Thoracic aorta (tissue), 2 donors: ENCODE measurements at places on chromosomes 1 and 21. TPM values are rescaled to one million over a fixed set of nuclear protein-coding genes. Genes with fewer than 3 reads are reported as not detected.
A peak's percentile ranks its signal among the peaks of the same experiment; 100 is the strongest.

COL9A2 gene
- 16.7 TPM for total RNA-seq

GSTM2 gene
- 72.4 TPM for total RNA-seq

CR1L gene
- total RNA-seq = not detected

FCRL5 gene
- 0.54 TPM for total RNA-seq

GRCh38 chr21:42621166-42621818 is 32.1 kb upstream of the PDE9A start:
- no peak overlapping the region for H3K4me3 ChIP-seq
- no peaks in the 10 kb centered on the region for H3K36me3 ChIP-seq
- H3K27ac ChIP-seq = no peak overlapping the region
- peaks cover 4% of the 10 kb centered on the region for H3K27me3 ChIP-seq

GRCh38 chr1:90340606-90341005 is 345.7 kb downstream of the ZNF326 start:
- DNase-seq = no peak
- no peaks in the 10 kb centered on the region for H3K27me3 ChIP-seq
- H3K36me3 ChIP-seq = no peaks in the 10 kb centered on the region
- H3K27ac ChIP-seq = no peak overlapping the region
- H3K4me1 ChIP-seq = no peaks in the 10 kb centered on the region

DNA sequence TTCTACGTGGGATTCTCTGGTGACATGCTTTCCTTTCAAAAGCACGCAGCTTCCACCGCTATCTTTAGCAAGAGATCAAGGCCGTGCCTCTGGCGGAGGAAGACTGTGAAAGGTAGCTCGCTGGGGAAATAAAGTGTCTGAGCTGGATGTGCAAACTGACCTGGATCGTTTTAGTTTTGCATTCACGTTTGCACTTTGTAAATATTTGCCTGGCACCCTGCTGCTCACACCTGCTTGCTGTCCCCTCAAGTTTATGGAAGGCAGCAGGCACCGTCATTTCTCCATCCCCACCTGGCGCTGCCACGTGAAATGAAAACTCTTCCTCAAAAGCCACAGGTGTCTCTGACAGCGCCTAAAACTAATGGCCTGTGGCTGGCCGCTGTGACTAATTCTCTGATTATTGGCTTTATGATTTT is 44.0 kb upstream of the TARDBP start:
- peaks cover 4% of the 10 kb centered on the region for H3K4me1 ChIP-seq
- peak overlapping the region; percentile 20 for H3K4me3 ChIP-seq
- H3K27ac ChIP-seq = no peak overlapping the region
- DNase-seq = no peak
- no peaks in the 10 kb centered on the region for H3K36me3 ChIP-seq
